ENCODE measurements at places on chromosomes 1 and 21.
A peak's percentile ranks its signal among the peaks of the same experiment; 100 is the strongest.

DNA sequence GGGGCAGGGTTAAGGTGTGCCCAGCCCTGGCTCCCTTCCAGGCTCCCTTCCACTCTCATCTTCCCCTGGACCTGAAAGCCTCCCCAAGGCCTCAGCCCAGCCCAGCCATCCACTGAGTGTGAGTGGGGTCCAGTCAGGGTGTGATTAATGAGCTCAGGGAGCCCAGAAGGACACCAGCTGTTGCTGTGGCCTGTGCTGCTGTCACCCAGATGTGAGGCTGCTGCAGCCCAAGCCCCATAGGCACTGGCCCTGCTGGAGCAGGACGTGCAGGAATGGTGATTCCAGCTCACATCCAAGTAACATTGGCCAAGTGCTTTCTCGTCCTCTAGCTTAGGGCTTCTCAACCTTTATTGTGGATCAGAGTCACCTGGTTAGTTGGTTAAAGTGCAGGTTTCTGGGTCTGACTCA, 77.6 kb downstream of the EPHB2 start:
- DNase-seq = no peak

DNA sequence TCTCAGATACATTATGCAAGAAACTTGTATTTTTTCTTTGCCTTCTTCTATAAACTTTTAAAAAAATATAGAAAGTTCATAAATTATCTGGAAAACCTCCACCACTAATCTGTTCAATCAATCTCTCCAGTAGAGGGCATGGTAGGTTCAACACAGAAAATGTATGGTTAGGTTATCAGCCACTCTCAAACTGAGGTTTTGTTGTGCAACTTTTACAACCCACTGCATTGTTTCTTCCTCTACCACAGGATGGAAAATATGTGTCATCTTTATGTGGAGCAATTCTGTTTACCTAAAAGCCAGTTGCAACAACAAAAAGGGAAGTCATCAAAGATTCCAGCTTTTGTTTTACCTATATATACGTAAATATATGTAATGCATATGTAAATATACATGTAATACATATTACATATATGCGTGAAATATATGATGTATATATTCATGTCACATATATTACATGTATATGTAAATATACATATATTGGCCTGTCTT, 3.0 kb upstream of the RGS2 start:
- peak; percentile 50 for DNase-seq

DNA sequence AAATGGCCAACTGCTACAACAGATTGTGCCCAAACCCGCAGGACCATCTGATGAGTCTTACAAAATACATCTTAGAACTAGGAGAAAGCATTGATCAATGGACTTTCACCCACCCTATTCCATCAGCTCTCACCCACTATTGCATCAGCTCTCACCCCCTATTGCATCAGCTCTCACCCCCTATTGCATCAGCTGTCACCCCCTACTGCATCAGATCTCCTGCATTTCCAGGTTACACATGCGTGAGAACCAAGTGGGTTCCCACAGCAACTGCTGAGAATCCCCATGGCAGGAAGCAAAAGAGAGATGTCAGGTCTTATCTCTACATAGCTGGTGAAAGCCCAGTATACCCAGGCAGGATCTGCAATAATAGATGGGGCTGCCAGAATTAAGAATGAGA, 533.5 kb downstream of the LTN1 start:
- DNase-seq = no peak

DNA sequence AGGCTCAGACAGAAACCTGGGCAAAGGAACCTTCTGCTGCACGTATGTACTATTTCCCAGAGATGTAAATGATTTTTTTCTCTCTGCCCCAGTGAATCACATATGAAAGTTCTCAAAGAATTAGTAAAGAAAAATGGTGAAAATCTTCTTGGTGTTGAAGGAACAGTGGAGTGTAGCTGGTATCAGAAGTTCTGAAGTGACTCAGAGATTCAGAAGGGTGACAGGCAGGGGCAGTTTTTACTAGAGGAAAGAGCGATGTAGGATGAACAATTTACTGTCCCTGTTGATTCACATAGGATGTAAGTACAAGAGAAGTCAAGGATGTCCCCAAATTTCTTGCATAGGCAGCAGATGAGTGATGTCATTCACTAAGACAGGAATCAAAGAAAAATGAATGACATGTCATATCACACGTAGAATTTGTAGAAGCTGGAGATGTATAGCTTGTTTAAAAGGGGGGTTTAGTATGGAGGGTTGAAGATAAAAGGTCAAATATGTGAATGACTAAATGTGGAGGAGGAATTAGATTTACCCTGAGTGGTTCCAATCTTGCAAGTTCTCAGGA, 26.4 kb downstream of the WLS start:
- no peak for DNase-seq

DNA sequence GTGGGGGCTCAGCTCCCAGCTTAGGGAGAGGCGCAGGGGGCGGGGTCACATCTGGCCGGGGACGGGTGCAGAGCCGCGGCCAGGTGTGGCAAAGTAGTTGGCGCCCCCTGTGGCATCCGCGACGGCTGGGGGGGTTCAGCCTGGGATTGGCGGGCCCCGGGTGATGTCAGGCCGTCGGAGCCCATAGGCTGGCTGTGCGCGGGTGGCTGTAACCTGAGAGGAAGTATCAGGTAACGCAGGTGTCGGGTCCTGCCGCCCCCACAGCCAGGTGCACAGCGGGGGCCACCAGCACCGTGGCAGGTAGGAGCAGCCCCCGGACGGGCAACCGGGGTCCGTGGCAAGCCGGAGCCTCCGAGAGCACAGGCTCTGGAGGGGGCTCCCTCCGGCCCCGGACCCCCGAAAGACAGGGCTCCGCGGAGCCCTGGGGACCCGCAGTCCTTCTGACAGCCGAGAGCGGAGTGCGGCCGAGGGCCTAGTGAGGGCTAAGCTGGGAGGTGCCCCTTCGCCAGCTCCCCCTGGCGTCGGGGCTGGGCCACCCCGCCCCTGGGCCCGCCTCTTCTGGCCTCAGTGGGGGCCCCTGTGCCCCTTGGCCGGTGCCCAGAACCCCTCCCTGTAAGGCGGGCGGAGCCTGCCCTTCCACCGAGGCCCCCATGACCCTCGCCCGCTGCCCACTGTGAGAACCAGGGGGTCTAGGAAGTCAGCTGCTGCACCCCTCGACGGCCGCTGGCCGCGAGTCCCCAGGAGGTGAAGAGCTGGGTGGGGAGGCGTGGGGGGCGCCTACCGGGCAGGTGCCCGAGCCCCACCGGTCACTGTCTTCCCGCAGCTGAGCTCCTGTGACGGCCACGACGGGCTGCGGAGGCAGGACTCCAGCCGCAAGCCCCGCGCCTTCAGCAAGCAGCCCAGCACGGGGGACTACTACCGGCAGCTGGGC, 17.9 kb downstream of the TNFRSF25 start:
- peak; percentile 97 for DNase-seq

DNA sequence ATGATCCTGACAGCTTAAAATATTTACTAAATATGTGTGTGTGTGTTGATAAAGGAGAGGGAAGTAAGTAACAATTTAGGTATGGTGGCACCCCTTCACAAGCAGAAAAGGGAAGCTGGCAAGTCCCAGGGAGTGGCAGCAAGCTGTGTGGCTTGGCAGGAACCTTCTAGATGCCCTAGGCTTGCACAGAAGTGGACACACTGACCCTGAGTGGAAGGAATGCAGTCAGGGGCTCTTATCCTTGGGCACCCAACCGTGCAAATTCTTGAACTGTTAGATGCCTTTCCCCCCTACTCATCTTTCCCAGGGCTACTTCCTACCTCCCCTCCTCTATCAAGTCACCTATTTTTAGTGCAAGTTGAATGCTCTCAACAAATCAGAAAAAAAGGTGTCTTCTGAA, 18.9 kb downstream of the ACP6 start:
- no peak for DNase-seq

DNA sequence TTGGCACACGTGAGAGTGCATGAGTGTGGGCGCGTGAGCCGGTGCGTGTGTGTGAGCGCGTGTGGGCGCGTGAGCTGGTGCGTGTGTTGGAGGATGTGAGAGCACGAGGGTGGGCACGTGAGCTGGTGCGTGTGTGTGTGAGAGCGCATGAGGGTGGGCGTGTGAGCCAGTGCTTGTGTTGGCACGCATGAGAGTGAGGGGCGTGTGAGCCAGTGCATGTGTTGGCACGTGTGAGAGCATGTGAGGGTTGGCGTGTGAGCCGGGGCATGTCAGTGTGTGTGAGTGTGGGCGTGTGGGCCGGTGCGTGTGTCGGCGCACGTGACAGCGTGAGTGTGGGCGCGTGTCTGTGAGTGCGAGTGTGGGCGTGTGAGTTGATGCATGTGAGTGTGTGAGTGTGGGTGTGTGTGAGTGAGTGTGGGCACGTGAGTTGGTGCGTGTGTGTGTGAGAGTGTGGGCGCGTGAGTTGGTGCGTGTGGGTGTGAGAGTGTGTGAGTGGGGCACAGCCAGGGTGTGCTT, 45.7 kb upstream of the ARHGEF16 start:
- DNase-seq = no peak

DNA sequence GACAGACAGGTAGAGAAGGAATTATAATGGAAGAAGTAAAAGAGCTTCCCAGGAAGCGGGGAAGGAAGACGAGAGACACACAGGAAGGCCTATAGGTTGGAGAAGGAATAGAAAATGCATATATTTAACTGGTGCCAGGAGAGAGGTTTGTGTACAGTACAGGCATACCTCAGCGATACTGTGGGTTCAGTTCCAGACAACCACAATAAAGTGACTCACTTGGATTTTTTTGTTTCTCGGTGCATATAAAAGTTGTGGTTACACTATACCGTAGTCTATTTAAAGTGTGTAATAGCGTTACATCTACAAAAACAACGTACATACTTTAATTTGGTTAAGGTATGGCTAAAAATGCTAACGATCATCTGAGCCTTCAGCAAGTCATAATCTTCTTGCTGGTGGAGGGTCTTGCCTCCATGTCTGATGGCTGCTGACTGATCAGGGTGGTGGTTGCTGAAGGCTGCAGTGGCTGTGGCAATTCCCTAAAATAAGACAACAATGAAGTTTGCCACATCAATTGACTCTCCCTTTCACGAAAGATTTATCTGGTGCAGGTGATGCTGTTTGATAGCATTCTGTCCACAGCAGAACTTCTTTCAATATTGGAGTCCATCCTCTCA, 16.0 kb downstream of the YARS1 start:
- DNase-seq = no peak

- DNase-seq = no peak
Measured at GRCh38 chr1:167938080-167938636, 1.3 kb upstream of the MPC2 start.

DNA sequence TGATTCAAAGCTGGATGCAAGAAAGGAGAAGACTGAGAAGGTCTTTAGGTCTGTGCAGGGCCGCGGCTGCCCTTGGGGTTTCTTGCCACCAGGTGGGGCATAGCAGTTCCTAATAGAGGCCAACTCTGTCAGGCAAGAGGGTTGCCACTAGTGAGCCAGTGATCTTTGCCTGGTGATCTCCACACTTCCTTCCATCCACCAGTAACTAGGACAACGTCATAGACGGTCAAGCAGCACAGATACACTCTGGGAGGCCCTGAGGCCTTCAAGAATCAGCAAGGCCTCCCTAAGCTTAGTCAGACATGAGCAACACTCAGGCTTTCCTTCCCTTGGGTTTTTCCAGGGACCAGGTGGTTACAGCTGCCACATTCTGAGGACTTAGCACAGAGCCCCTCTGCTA, 32.9 kb upstream of the ATP2B4 start:
- DNase-seq = peak; percentile 61

GRCh38 chr21:14706712-14707510, 160.8 kb upstream of the SAMSN1 start:
- no peak for DNase-seq

DNA sequence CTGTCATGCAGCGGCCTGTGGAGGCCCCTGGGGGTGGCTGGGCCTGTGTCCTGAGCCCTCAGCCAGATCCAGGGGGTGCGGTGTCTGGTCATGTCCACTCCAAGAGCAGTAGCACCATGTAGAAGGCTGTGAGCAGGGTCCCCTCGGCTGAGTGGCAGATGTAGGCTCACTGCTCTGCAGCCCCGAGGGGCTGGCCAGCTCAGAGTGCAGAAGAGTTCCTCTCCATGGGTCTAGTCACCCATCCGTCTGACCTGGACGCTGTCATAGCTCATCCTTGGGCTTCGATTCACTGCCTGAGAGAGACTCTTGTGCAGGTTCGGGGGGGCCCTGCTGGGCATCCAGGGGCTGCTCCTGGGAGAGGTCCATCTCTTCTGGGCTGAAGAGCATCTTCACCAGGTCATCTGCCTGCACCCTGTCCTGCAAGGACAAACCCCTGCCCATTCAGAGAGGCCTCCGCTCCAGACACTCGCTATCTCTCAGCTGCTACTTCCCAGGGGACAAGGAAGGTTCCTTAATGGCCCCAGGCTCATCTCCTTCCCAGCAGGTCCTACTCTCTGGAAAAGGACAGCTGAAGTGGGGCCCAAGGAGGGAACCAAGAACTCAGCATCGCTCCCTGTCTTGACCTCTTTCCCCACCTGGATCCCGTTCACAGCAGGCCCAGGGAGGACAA, 6.5 kb upstream of the CLDN19 start:
- DNase-seq = no peak

- DNase-seq = no peak
Measured at GRCh38 chr1:19315378-19316198, 3.5 kb downstream of the SLC66A1 start.

GRCh38 chr1:32307324-32307723, 15.4 kb downstream of the HDAC1 start:
- DNase-seq = no peak

GRCh38 chr1:34742667-34743270, 12.1 kb upstream of the GJB5 start:
- DNase-seq = peak; percentile 90

DNA sequence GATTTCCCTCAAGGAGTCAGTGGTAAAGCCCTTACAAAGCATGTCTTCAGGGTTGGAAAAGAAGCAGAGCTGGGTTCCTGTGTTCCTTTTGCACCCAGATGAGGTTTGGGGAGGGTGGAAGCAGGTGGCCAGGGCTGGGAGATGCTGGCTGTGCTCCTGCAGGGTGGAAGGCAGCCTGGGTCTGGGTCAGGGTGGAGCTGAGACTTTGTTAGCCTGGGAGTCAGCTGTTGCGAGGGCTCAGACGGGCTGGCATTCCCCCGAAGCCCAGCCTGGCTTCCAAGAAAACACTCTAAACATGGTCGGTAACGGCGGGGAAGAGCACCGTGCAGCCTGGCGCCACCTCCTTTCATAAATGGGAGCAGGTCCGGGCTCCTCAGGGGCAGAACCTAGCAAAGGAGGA, 43.7 kb upstream of the EPS8L3 start:
- no peak for DNase-seq

GRCh38 chr1:236288620-236288976, 6.8 kb upstream of the ERO1B start:
- DNase-seq = no peak

DNA sequence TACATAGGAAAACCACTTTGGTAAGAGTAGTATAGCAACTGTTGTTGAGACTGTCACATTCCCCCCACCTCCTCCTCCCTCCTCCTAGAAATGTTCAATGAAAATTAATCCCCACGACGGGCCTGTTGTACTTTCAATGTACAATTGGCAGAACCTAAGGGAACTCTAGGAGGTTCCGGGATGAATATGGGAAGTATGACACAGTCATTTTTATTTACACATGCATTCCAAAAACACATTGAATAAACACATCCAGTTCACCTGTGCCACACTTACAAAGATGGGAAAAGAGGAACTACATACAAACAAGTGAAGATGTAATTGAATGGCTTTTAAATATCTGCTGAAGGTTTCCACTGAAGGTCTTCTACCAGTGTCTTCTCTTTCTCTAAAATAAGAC, 144.4 kb upstream of the NBPF11 start:
- no peak for DNase-seq

All from GM23338 (cell line).